ENCODE measurements at places on chromosomes 7 and 10.

DNA sequence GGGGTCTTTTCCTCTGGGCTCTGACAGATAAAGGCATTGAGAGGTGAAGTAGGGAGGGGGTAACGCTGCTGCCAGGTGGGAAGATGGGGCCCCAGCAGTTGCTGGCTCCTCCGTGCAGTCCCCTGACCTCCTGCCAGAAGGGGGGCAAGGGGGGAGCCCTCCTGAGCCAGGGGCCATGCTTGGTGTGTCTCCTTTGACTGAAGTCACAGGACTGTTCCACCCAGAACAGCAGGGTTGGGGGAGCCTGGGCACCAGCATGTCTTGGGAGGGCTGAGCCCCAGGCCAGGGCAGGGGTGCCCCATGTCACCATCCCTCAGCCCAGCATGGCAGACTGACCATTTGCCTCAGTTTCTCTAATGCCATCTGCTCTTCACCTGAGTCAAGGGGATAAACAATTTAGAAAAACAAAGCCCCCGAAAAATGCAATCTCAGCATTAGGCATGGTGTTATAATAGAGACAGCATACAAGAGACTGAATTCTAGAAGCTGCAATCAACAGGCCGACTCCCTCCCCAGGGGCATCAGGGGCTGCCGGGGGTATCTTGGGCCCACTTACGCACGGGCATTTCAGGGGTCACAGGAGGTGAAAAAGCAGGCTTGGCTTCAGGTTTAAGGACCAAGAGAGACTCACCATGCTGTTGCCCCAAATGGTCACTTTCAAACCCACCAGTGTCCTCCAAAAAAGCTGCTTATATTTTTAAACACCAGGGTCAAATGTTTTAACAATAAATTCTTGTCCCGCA lies 108.6 kb upstream of the GPR26 start:
- no peak for DNase-seq

DNA sequence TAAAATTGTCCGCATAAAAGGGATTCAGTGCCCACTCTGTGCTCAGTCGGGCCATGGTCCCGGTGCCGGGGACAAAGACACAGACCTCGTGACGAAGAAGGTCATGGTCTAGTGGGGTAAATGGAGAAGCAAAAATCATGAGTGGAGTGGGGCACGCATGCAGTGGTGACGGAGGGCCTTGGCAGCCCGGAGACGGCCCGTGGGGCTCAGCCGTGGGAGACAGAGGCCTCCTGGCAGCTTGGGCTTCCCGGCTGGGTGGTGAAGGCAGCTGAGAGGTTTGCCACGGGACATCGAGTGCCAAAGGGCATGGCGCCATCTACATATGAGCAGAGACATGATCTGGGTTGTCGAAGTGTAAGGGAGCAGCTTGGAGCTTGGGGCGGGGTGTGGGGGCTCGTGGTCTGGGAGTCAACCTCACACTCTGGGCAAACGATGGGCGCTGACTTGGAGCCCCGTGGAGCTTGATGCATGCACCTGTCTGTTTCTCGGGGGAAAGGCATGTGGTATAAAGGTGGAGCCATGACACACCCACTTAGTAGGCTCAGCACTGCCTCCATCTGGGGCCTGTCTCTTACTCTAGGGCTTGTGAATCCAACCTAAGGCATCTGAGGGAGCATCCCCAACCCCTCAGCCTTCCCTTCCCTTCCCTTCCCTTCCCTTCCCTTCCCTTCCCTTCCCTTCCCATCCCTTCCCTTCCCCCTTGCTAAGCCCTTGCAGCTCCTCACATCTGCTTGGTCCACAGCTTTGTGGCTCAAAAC lies 151.0 kb upstream of the INSYN2A start:
- DNase-seq = no peak

DNA sequence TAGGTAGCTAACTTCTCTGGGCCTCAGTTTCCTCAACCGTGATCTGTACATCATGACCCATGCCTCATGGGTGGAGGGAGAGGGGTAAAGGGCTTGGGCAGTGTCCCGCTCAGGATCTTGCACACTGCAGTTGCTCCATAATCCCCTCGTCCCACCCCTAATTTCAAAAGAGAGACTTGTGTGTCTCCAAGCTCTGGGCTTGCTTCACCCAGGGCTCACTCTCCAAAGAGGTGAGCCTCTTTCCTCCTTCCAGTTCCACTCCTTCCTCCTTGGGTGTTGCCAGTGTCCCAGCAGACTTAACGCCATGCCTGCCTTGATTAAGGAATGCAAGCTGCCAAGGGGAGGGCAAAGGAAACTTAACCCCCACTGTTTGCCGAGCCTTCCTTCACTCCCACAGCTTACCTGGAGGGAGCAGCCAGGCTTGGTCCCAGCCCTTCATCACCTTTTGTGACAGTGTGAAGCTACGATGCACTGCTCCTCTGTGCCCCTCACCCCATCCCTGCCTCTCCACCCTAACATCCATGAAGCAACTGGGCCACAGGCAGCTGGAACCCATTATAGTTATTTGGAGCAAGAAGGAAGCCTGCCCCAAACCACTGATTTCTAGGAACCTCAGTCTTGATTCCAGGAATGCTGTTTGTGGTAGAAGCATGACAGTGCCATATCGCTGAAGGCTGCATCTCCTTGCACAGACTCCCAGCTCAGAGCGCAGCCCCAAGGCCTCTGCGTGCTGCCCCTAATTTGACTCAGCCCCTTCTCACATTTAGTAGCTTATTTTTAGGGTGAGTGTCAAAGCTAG lies 363.3 kb downstream of the TNS3 start:
- no peak for DNase-seq

DNA sequence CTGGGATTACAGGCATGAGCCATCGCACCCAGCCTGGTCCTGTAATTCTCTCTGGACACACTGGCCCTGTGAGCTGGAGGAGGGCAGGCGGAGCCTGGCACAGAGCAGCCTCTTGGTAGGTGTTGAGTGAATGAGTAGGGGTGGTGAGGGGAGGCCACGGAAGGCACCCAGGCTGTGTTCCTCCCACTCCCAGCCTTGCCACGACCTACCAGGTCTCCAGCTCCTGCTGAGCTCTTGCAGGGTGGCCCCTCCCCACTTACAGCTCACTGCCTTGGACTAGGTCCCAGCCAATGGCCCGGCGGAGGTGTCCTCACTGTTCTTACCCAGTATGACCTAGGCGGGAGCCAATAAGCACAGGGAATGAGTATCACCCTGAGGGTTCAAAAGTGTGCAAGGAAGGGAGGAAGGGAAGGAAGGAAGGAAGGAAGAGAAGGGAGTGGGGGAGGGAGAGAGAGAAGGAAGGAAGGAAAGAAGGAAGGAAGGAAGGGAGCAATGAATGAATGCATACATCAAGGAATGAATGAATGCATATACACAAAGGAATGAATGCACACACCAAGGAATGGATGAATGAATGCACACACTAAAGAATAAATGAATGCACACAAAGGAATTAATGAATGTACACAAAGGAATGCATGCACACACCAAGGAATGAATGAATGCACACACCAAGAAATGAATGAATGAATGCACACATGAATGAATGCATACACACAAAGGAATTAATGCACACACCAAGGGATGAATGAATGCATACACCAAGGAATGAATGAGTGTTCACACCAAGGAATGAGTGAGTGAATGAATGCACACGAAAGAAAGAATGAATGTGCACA lies 45.5 kb downstream of the GTF2IRD1 start:
- DNase-seq = no peak

- no peak for DNase-seq
These were observed 519.1 kb downstream of the NRG3 start for GRCh38 chr10:82394122-82394521.

- no peak for DNase-seq
These were observed 53.7 kb upstream of the AHR start for GRCh38 chr7:17244786-17245185.

DNA sequence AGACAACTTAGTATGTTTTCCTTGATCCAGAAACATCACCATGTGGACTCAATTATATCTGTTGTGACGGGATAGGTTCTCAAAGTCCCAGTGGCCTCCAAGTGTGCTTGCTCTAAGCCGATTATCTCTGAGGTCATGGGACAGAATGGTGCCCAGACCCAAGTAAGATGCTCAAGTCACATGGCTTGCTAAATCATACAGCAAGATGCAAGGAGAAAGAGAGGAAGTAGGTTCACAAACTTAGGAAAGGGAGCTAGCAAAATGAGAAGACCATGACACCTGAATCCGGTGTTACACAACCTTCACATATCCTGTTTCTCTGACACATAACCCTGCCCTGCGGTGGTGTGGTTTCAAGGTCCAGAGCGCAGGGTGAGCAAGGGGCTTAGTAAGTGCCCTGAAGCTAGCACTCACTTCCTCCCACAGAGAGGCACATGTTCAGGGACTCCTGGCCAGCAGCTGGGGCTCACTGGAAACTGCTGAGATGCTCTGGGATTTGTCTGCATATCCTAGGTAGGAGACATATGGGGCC lies 590.9 kb upstream of the ANKRD30A start:
- DNase-seq = no peak

DNA sequence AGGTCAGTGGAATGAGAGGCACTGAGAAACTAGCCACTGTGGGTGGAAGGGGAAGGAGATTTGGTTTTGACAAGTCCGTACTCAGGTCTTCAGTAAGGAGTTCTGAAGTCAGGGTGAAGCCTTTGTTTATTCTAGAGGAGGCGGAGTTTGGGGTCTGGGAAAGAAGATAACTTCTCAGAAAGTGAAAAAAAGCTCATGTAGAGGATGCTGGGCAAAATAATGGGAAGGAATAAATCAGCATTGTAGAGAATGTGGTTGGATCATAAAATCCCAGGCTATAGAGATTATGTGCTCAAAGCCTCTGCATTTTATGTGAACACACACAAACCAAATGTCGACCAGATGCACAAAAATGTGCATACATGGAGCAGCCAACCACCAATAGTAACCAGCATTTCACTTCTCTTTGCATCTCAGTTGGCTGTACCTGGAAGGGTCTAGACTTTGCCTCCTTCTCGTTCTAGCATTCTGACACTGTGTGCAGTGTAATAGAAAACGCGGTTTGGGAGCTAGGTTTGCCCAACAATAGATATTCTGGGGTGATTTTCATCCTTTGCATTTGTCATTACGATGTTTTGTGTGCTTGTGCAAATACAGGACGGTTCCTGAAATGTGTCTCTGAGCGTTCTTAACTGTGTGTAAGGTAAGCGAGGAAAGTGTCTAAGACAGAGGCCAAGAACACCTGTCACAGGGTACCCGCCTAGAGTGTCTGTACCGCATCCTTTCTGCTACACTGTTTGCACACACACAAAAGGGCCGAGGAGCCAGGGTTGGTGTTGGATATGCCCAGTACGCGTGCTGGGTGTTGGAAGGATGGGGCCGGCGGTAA lies 603 bp upstream of the HECW1 start:
- DNase-seq = no peak

DNA sequence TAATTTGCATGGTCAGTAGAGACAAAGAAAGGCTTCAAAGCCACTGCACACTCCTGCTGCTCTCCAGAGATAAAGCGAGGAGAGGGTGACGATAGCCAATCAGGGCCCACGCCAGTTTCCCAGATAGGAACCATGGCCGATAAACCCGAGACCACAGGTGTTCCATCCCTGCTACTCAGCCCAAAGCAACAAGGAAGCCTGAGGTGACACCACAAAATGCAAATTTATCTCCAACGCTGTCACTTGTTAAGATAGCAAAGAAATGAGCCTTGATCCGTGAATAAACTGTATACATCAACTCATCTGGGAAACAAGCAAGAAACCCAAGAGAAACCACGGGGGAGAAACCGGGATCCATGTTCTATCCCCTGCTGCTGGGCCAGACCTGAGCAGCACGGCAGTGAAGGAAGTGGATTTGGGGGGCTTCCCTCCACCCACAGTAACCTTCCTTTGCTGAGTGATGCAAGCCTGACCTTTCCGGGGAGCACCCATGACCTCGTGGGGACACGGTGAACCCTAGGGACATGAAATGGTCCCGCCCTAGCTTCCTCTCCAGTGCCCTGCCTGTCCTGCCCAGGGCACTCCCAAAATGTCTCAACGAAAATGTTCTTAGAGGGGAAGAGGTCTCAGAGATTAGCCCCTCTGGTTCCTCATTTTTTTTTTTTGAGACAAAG lies 164.6 kb downstream of the PTPRN2 start:
- DNase-seq = no peak

DNA sequence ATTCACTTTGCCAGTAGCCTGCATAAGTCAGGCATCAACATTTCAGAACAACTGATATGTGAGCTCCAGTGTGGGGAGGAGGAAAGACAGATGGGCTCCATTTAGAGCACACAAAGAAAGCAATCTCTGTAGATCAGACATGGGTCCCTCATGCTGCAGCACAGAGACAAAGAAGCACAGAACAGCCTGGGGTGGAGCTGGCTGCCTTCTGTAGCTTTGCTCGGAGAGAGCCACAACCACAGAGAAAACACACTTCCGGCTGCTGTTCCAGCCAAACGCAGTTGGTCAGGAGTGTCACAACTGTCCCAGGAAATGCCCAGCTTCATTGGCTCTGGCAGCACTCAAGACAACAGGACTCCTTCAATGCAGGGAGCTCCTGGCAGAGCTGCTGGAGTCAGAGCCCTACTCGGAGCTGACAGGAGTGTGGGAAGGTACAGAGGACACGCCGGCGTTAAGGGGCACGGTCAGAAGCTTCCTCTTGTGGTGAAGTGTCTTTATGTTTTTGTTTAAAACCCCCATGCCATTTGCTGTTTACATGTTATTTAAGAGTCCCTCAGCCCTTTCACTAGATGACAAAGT lies 494.4 kb downstream of the TCERG1L start:
- DNase-seq = no peak

GRCh38 chr7:30206491-30206890 lies 71.7 kb downstream of the MTURN start:
- DNase-seq = no peak

GRCh38 chr10:58070956-58071355 lies 196.7 kb downstream of the IPMK start:
- no peak for DNase-seq

- DNase-seq = no peak
These were observed 1.6 kb downstream of the GHRHR start for GRCh38 chr7:30965372-30965771.

GRCh38 chr10:106708506-106708905 lies 456.0 kb downstream of the SORCS1 start:
- no peak for DNase-seq

GRCh38 chr10:535051-535450 lies 154.4 kb downstream of the DIP2C start:
- DNase-seq = no peak

- no peak for DNase-seq
These were observed 30.9 kb upstream of the SAMD8 start for GRCh38 chr10:75080554-75080953.

DNA sequence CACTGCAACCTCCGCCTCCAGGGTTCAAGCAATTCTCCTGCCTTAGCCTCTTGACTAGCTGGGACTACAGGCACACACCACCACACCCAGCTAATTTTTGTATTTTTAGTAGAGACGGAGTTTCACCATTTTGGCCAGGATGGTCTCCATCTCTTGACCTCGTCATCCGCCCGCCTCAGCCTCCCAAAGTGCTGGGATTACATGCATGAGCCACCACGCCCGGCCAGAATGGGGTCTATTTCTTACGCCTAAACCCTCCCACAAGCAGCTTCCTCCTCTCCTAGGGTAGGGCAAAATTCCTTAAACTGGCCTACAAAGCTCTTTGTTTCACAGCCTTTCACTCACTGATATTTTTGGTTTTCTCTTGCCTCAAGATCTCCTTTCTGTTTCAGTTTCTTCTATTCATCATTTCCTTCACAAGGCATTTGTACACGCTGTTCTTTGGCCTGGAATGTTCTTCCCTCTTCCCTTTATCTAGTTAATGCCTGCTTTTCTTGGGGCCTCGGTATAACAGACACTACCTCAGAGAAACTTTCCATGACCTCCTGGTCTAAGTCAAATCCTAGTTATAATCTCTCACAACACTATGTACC lies 6.7 kb downstream of the CPEB3 start:
- no peak for DNase-seq

GRCh38 chr7:45689011-45689796 lies 115.0 kb downstream of the ADCY1 start:
- DNase-seq = no peak
